Sigmoid colon (tissue), 7 donors: ENCODE measurements at places on chromosomes 7 and 10. TPM values are rescaled to one million over a fixed set of nuclear protein-coding genes. Genes with fewer than 3 reads are reported as not detected.

The STAMBPL1 gene
- total RNA-seq = 9.9 TPM

The PDSS1 gene
- total RNA-seq = 2.4 TPM

The FZD8 gene
- 6.6 TPM for total RNA-seq

The GJC3 gene
- not detected for total RNA-seq

DNA sequence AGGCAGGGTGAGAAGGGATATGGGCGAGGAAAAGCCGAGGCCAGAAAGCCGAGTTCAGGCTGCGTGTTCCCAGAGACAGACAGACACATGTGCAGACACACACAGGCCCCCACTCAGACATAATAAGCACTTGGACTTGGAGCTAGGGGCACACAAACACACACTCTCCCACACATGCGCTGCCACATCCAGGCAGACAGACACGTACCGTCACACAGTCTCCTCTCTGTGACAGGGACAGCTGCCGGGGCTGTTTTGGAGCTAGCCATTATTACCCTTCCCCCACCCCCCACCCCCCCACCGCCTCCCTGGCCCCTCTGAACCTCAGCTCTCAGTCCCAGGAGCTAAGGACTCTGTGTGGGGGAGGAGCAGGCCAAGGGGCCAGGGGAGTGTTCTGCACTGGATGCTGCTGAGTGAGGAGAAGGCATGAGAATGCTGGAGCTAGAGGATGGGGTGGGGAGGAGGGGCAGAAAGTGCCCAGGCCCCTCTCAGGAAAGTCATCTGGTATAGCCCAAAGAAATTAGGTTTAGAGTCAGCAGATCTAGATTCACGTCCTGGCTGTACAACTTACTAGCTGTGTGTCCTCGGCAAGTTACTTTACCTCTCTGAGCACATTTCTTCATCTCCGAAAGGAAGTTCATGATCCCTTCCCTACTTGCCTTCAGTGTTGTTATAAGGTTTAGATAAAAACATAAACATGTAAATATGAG lies 6.3 kb downstream of the PITX3 start:
- H3K27me3 ChIP-seq = peaks cover 45% of the 10 kb centered on the region
- H3K4me3 ChIP-seq = no peak overlapping the region
- no peak overlapping the region for H3K27ac ChIP-seq
- H3K4me1 ChIP-seq = peaks cover 20% of the 10 kb centered on the region

DNA sequence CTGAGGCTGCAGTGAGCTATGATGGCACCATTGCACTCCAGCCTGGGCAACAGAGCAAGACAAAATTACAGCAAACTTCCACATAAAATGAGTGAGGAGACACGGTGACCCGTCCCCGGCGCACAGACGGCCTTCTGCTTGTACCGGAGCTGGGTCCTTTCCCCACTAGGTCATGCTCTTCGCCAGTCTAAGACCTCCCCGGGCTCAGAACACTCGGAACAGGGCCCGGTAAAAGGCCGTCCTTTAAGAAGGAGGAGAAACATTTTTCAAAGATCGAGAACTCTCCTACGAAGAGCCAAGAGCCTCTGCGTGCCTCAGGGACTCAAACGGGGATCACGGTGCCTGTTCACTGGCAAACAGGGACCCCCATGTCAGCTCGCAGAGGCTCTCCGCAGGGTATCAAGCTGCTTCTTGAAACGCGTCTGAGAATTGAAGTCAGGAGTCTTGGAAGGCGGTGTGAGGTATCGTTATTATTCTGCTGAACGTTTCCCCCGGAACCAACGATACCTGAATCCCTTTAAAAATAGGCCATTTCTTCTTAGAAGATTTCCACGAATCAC lies 9.0 kb downstream of the CARD11 start:
- H3K4me1 ChIP-seq = no peaks in the 10 kb centered on the region
- no peaks in the 10 kb centered on the region for H3K36me3 ChIP-seq
- H3K27me3 ChIP-seq = peaks cover 3% of the 10 kb centered on the region

- no peak overlapping the region for H3K27ac ChIP-seq
- no peak for DNase-seq
- no peak overlapping the region for H3K4me3 ChIP-seq
These were observed 92.7 kb downstream of the RNLS start for GRCh38 chr10:88490231-88490980.

DNA sequence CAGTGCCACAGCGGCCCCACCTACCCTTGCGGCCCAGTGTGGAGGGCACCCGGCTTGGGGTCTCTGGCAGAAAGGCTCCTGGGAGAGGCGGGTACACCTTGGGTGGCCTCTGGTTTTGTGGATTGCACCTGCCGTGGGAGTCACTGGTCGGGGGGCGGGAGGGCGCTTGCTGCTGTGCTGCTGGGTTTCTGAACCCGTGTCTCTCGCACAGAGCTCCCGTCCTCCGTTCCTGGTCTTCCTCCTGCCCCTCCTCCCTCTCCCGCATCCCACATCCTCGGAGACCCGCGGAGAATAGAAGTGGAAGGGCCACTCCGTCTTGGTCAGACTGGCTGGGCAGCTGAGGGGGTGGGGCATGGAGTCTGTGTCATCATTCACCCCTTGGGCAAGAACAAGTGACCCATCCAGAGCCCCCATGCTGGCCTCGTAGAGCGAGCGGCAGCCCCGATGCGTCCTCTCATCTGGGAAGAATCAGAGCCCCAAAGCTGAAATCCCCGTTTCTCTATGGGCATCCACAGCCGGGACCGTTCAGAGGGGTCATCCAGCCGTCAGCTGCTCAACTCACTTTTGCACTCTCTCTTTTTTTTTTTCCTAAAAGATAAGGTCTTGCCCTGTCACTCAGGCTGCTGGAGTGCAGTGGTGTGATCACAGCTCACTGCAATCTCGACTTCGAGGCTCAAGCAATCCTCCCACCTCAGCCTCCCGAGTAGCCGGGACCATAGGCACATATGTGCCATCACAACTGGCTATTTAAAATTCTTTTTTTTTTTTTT lies 4.0 kb downstream of the MAFK start:
- peak overlapping the region; percentile 95 for H3K27ac ChIP-seq
- peak; percentile 66 for DNase-seq
- H3K27me3 ChIP-seq = no peaks in the 10 kb centered on the region
- no peak overlapping the region for H3K4me3 ChIP-seq
- H3K36me3 ChIP-seq = no peaks in the 10 kb centered on the region

- no peak for DNase-seq
- no peak overlapping the region for H3K27ac ChIP-seq
- H3K36me3 ChIP-seq = no peaks in the 10 kb centered on the region
These were observed 823.8 kb downstream of the PCDH15 start for GRCh38 chr10:53977267-53977666.

DNA sequence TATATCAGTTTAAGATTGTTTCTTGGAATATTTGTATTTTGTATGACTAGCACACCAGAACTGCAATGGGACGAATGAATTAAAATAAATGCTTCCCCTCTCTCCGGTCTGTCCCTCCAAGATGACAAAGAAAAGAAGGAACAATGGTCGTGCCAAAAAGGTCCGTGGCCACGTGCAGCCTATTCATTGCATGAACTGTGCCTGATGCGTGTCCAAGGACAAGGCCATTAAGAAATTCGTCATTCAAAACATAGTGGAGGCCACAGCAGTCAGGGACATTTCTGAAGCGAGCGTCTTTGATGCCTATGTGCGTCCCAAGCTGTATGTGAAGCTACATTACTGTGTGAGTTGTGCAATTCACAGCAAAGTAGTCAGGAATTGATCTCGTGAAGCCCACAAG lies 17.2 kb upstream of the PAPSS2 start:
- no peaks in the 10 kb centered on the region for H3K36me3 ChIP-seq
- no peak overlapping the region for H3K27ac ChIP-seq
- no peaks in the 10 kb centered on the region for H3K4me1 ChIP-seq
- no peak overlapping the region for H3K4me3 ChIP-seq
- DNase-seq = no peak
- H3K27me3 ChIP-seq = no peaks in the 10 kb centered on the region
